ENCODE measurements at places on chromosomes 13 and 19. TPM values are rescaled to one million over a fixed set of nuclear protein-coding genes. Genes with fewer than 3 reads are reported as not detected.

DNA sequence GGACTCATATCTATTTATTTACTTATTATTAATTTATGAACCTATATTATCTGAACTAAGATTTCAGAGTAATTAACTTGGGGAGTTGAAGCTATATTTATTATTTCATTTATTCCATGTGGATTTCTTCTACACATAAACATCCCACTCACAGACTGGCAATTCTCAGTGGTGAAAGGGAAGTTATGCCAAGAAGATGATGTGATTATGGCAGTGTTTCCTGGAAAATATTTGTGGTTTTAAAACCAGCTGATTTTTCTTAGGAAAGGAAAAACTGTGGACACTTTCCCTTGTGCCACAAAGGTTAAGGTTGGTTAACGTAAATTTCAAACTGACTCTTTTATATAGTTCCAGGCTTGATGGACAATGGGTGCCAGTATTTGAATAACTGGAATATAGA is 513.1 kb downstream of the SLITRK6 start:
- DNase-seq, result no peak

DNA sequence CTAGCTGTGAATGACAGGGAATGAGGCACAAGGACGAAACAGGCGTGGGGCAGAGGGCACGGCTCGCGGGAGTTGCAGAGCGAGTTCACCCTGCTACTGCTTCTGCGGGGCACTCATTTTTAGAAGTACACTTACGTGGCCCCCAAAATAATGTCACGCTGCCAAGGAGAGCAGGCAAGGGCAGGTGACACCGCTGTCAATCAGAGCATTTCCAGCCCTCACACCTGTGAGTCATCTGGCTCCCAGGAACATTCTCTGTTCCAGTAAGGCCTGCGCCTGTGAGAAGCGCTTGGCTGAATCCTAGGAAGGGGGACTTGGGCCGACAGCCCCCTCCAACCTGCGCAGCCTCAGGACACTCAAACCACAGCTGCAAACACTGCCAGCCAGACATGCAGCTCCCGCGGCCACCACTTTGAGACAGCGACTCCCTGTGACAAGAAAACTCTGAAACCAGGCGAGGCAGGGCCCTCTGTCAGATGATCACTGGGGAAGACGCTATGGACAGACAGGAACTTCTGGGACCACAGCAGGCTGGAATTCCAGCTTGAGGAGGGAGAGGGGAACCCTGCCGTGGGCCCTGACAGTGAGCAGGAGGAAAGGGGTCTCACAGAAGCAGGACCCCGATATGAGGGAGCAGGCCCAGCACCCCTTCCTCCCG is 12.7 kb downstream of the DOT1L start:
- no peak for DNase-seq

The COL4A1 gene
- polyA plus RNA-seq, result 52.6 TPM

The IZUMO1 gene
- polyA plus RNA-seq, result 0.93 TPM

The ERICH6B gene
- not detected for polyA plus RNA-seq

The SBSN gene
- polyA plus RNA-seq, result not detected
